Left hindlimb (tissue), 1 donor: ENCODE measurements at places on chromosomes 5 and 9.
A peak's percentile ranks its signal among the peaks of the same experiment; 100 is the strongest.

DNA sequence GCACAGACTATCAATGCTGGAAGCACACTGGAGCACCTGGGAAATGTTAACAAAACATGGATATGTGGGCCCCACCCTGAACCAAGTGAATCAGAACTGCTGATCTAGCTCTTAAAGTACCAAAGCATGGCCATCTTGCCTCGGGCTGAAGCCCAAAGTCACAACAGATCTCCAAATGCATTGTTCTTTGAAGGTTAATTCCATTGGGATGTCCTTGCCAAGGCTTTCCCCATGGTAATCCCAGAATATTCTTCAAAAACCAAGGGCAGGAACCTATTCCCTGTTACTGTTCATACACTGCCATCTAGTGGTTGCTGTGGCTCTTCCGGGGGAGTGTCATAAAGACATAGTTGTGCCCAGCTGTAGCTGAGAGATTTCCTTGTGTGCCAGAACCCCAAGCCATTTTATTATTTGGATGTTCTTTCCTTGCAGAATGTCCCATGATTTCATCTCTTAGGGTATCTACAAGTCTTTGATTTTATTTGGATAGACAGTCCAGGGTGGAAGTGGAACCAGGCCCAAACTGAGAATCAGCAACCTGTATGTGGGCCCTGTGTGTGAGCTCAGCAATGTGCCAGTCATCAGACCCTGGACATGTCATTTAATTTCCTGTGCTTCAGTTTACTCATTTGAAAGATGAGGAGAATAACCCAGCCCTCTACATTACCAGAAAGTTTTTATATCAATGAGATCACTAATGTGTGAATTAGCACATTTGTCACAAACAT, 290.0 kb downstream of the ACTL7B start:
- DNase-seq, result peak; percentile 74

- no peak for DNase-seq
Observed at GRCh38 chr9:76732341-76732958, 31.8 kb upstream of the PCA3 start.

DNA sequence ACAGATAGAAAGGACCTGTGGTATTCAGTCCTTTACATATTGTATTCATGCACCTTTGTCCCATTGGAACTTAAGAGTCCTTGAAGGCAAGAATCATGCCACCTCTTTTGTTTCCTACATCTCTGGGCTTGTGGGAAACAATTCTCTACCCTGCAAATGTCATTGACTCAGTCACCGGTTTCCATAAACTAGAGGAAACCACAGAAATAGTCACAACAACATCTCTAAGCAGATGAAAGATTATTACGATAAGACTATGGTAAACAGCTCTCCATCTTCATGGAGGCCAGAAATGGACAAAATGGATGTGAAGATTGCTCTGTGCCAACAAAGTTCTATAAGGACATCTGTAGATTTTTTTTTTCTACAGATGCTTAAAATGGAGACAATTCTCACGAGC, 165.5 kb downstream of the PIK3R1 start:
- DNase-seq, result no peak

DNA sequence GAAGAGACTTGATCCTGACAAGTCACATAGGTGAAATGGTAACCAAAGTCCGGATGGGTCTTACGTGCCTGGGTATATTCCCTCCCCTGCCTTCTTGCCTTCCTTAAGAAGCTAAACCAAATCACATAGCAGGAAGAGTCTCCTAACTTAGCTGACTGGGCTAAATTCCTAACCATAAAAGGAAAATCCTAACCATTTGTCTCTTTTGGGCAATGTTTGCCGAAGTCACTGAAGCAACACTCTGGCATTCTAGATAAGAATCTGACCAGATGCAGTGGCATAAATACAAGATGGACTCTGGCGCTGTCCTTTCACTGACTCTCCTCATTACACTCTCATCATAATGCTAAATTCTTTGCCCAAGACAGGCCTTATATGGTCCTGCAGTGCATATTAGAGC, 625.5 kb upstream of the RORB start:
- no peak for DNase-seq

DNA sequence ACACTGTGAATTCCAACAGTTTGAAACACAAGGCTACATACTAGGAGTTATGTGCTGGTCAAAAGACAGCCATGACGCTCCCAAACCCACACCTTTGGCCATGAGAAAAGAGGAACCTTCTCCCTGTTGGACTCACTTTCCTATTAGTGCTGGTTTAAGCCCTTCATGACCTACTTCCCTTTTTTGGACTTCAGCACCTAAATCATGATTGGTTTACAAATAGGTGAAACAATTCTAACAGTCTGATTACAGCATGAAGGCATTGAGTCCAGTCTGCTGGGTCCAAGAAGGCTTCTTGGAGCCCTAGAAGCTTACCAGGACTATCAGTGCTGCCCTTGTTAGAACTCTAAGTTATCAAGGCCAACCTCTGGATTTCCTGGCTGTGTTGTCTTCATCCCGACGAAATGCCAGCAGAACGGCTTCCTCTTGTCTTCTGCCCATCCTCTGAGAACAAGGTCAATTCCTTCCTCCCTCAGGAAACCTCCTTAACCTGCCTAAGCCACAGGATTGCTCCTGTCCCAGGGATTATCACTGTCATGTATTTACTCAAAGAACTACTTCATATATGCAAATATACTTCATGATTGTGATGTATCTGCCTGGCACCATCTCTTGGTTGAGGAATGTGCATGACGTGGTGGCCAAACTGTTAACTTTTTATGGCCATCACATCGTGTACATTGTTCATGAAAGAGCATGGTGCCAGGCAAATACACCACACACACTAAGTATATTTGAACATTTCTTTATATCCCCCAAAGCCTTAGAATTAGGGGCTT, 83.6 kb downstream of the ANKH start:
- DNase-seq, result no peak

GRCh38 chr9:89402695-89403427, 84.6 kb downstream of the SECISBP2 start:
- no peak for DNase-seq

DNA sequence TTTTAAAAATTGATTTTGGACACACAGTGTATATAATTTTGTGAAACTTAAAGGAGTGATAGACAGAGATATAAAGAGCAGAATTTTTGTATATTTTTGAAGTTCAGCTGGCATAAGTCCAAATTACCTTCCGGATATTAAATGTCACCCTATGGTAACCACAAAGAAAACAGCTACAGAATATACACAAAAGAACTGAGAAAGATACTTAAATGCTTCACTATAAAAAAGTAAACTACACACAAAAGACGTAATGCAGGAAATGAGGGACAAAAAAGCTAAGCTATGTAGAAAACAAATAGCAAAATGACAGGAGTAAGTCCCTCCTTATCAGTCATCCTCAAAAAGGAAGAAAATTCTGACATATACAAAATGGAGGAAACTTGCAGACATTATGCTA, 29.4 kb downstream of the HACD4 start:
- DNase-seq, result no peak

GRCh38 chr9:129575818-129576217, 45.1 kb downstream of the C9orf50 start:
- DNase-seq, result no peak

DNA sequence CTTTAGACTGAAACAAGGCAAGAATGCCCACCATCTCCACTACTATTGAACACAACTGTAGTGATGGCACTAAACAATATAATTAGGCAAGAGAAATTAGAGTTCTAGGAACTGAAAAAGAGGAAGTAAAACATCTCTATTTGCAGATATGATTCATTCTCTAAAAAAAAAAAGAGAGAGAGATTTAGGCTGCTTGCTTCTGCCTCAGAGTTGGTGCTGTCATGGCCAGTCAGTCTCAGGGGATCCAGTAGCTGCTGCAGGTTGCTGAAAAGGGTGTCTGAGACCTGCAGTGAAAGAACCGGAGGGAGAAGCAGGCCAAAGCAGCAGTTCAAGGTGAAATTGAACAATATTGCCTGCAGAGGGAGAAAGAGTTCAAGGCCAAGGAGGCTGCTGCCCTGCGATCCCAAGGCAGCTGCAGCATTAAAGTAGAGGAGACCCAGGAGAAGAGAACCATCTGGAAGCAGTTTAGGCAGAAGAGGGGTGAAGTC, 72.5 kb downstream of the AP3B1 start:
- no peak for DNase-seq

GRCh38 chr9:71719562-71719961, 48.8 kb downstream of the CEMIP2 start:
- no peak for DNase-seq

GRCh38 chr5:73652391-73652790, 26.4 kb downstream of the ARHGEF28 start:
- DNase-seq, result no peak

GRCh38 chr9:2722715-2723114, 5.4 kb downstream of the KCNV2 start:
- DNase-seq, result no peak
